ENCODE measurements at places on chromosomes 7 and 10. TPM values are rescaled to one million over a fixed set of nuclear protein-coding genes. Genes with fewer than 3 reads are reported as not detected.

DNA sequence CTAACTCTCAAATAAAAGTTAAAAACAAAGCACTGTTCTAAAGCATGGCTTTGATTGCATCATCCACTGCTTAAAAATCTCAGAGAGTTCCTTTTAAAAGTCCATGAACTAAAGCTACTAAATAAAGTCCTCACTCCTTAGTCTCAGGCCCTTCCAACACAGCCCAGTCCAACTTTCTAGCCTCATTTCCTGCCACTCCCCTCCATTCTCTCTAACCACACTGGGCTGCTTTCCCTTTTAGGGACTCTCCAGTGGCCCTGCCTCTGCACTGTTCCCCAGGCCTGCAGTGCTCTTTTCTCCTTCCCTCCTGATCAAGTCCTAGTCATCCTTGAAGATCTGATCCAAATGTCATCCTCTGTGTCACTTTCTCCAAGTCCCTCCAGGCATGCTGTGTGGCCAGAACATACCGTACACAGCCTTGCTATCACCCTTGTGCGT is 56.9 kb upstream of the PPP1R3C start:
- no peak for DNase-seq

GRCh38 chr7:98232799-98233198 is 19.2 kb downstream of the TECPR1 start:
- no peak for DNase-seq

DNA sequence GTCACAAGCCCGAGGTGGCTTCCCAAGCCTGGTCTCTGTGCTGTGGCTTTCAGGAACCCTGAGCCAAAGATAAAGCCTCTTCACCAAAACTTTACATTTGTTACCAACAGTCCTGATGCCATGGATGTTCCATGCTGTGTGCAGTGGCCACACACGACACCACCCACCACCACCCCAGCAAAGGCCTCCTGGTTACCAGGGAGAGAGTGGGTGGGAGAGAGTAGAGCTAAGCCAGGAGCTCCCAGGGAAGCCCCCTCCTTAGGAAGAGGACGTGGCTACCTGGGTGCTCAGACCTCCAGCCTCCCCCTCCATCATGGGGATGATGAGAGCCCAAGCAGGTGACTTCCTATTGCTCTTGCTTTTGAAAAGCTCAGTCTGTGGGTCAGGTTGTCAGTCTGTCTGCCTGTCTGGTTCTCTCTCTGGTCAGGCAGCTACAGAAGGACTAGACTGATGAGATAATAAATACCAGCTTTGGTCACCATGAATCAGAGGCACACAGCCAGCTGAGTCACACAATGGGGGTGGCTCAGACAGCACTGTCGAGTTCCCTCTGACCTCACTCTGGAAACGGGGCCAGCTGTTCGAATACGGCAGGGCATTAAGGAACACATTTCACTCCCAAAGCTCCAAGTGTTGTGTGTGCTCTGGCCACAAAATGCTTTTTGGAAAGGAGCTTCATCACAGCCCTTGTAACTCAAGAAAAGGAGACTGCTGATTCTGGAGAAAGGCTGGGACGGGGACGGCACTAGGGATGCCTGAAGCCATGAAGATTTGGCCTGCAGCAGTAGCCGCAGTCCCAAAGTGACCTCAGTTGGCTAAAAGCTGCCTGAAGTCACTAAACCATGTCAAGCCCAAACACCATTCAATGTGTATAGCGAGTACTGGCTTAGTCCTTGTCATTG is 166.0 kb downstream of the FANK1 start:
- DNase-seq: no peak

GRCh38 chr10:69101451-69102095 is 13.7 kb downstream of the SRGN start:
- DNase-seq: no peak

- DNase-seq: no peak
Observed at GRCh38 chr7:43666938-43667337, 62.4 kb downstream of the COA1 start.

GRCh38 chr10:113983552-113983951 is 60.1 kb upstream of the ADRB1 start:
- no peak for DNase-seq

GRCh38 chr10:15540727-15541126 is 169.6 kb upstream of the FAM171A1 start:
- no peak for DNase-seq

DNA sequence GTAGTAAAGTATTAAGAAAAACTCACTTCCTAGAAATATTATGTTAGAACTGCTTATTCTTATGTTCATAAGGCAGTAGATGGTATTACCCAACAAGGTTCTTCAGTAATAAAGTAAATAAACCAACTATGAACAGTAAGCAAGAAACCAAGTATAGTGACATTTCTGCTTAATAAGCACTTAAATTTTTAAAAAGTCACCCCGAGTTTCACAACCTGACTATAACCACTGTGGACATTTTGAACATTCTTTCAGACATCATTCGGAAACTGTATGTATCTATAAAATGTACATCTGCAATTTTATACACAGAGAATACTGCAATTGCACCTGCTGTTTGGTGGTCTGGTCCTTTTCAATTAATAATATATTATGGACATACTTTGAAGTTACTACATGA is 1073.6 kb downstream of the XPNPEP1 start:
- DNase-seq: no peak

GRCh38 chr10:123967626-123968243 is 76.1 kb upstream of the CPXM2 start:
- DNase-seq: peak; percentile 10

- no peak for DNase-seq
Observed at GRCh38 chr7:114181280-114181679, 233.3 kb upstream of the FOXP2 start.

DNA sequence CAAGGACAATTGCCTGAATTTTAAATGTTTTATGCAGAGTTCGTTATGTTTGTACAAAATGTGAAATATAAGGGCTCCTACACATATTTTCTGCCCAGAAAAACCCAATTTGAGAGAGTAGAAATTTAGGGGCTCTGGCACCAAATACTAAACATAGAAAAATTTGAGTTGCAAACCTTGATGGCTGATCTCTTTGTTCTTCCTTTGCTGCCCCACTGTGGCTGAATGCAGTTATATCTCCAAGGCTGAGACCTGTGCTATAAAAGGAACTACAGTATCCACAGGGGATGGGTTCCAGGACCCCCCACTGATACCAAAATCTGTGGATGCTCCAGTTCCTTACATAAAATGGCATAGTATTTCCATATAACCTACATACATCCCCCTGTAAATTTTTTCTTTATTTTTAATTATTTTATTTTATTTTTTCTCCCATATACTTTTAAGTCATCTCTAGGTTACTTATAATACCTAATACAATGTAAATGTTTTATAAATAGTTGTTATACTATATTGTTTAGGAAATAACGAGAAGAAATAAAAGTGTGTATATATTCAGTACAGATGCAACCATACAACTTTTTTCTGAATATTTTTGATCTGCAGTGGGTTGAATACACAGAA is 22.5 kb downstream of the CFAP43 start:
- peak; percentile 8 for DNase-seq

GRCh38 chr7:81584667-81585066 is 185.2 kb downstream of the HGF start:
- DNase-seq: no peak

- no peak for DNase-seq
Observed at GRCh38 chr7:107167483-107168232, 1.1 kb upstream of the HBP1 start.

DNA sequence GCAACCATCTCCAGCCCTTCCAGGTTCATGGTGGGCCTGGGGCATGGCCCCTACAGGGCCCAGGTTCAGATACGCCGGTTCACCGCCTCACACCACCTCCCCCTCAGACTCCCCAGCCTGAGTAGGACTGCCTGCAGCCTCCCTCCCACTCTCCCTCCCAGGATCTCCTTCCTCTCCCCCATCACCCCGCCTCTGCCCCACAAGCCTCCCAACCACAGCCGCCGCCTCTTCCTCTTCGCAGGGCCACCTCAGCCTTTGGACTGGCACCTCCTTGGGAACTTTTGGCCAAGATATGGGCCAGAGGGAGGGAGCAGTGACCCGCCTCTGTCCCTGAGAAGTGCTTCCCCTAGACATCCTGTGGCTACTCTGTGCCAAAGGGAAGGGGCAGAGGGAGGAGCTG is 9.3 kb downstream of the KCNIP2 start:
- DNase-seq: no peak

GRCh38 chr10:14584661-14585060 is 190.0 kb downstream of the FAM107B start:
- no peak for DNase-seq

DNA sequence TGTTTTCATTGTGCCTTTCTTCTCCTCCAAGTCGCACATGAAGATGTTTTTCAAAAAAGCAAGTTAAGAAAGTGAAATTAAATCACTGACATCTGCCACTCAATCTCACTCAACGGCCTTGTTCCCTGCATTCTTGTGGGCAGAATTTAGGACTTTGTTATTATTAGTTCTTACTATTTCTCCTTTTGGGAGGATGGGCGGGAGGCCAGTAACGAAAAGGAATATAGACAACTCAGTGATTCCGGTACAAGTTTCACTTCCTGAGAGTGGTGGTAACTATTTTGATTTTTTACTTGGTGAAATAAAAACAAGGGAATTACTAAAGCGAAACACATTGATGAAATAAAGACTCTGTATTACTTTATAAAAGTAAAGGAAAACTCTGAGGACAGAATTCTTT is 231.9 kb upstream of the HABP2 start:
- no peak for DNase-seq

DNA sequence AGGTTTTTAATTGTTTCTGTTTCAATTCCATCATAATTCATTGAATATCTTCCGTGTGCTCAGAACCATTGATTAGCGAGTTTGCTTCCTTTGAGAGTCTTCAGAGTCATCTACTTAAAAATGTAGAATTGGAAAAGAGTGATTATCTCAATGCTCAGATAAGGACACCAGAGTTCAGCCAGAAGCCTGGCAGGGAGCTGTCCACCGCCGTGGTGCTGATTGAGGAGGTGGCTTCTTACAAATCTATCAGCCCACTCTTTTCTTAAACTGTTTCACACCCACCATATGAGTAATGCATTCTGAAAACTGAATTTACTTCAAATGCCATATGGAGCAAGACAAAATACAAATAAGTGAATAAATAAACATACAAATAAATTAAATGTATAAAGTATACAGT is 79.3 kb downstream of the INSYN2A start:
- DNase-seq: peak; percentile 5

GRCh38 chr10:13587391-13587790 is 626 bp downstream of the PRPF18 start:
- no peak for DNase-seq

DNA sequence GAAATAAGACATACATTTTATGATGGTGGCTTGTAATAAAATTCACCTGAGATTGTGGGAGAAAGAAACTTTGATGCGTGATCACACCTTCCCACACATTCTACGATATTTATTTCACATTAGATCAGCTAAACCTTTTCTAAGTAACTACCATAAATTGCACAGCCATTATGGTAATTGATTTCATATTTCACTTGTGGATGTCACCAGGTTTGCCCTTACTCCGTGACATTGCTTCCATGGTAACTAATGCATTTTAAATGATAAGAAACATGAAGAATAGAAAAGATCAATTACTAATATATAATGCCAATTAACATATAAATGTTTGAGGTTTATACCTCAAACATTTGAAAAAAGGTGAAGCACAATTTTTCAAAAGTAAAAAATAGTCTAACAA is 35.8 kb upstream of the SMIM30 start:
- DNase-seq: no peak

GRCh38 chr10:65891073-65891981 is 1034.5 kb upstream of the LRRTM3 start:
- DNase-seq: no peak

DNA sequence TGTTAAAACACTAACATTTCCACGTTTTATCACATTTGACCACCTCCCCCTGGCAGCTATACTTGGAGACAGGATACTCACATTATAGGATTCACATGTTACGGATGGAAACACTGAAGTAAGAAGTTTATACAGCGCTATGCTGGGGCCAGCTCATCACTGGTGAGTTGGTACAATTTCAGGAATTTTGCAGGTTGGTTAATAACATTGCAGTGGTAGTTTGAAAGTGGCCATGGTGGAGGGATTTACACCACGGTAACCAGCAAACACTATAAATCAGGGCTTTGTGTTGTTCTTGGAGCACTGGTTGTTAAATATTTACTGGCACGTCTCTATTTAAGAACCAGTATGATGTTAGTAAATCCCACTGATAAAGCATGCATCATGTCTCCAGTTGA is 174.0 kb downstream of the GFRA1 start:
- DNase-seq: no peak

DNA sequence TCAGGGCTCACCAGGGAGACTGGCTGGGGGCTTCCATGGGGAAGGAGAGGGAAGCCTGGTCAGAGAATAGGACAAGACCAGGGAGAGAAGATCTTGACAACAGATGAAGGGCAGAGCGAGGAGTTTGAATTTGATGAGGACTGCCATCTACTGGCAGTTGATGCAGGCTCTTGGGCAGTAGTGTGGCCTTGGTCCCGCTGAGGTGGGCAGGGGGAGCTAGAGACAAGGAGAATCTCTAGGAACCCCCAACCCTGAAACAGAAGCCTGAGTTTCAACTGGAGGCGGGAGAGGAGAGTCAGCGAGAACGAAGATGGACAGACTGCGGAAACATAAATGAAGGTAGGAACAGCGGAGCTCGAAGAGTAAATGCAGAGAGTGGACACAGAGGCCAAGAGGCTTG is 81.0 kb downstream of the PPP1R3C start:
- DNase-seq: no peak

The ANKRD1 gene
- not detected for total RNA-seq

The LRMDA gene
- not detected for total RNA-seq

The SUFU gene
- total RNA-seq: 11.8 TPM

The NEBL gene
- not detected for total RNA-seq

The KLF14 gene
- total RNA-seq: not detected

The OR2A42 gene
- total RNA-seq: not detected

The AVPI1 gene
- total RNA-seq: 2.9 TPM

The LIPF gene
- not detected for total RNA-seq

The CH25H gene
- total RNA-seq: not detected

The CAV2 gene
- not detected for total RNA-seq

The EIF5AL1 gene
- total RNA-seq: 0.65 TPM

The ANAPC16 gene
- 121 TPM for total RNA-seq

The SLC26A3 gene
- not detected for total RNA-seq

The SLC29A4 gene
- 0.16 TPM for total RNA-seq

The TMEM120A gene
- 31.4 TPM for total RNA-seq

The KCNMA1 gene
- not detected for total RNA-seq

The TMEM140 gene
- total RNA-seq: 29.0 TPM

The CALHM1 gene
- total RNA-seq: not detected

The MOGAT3 gene
- not detected for total RNA-seq
